Esophagus (tissue), 2 donors: ENCODE measurements at places on chromosomes 7 and 10. TPM values are rescaled to one million over a fixed set of nuclear protein-coding genes. Genes with fewer than 3 reads are reported as not detected.

The PRPS1L1 gene
- not detected for polyA plus RNA-seq

The RBP4 gene
- polyA plus RNA-seq = 0.47 TPM

The STEAP2 gene
- polyA plus RNA-seq = 2.6 TPM

The ITPRID1 gene
- polyA plus RNA-seq = not detected

The MNX1 gene
- 0.06 TPM for polyA plus RNA-seq

The CCDC172 gene
- polyA plus RNA-seq = not detected

The JAKMIP3 gene
- polyA plus RNA-seq = 0.09 TPM

The CYTH3 gene
- 7.2 TPM for polyA plus RNA-seq

The LEP gene
- polyA plus RNA-seq = 0.02 TPM

The SPDYE11 gene
- not detected for polyA plus RNA-seq

The UCMA gene
- polyA plus RNA-seq = not detected

The DKK1 gene
- 10.0 TPM for polyA plus RNA-seq

The DGKI gene
- 0.12 TPM for polyA plus RNA-seq

The INSYN2A gene
- polyA plus RNA-seq = not detected

The NKX1-2 gene
- 0.35 TPM for polyA plus RNA-seq

The OIT3 gene
- polyA plus RNA-seq = 0.04 TPM

The CPVL gene
- polyA plus RNA-seq = 9.5 TPM

The NEBL gene
- 20.2 TPM for polyA plus RNA-seq
